ENCODE measurements at places on chromosomes 1 and 21.

GRCh38 chr1:171220581-171221054 is 27.7 kb upstream of the FMO1 start:
- peak; percentile 89 for DNase-seq

- DNase-seq, result no peak
Measured at GRCh38 chr1:234999513-234999940, 129.1 kb downstream of the TOMM20 start.

DNA sequence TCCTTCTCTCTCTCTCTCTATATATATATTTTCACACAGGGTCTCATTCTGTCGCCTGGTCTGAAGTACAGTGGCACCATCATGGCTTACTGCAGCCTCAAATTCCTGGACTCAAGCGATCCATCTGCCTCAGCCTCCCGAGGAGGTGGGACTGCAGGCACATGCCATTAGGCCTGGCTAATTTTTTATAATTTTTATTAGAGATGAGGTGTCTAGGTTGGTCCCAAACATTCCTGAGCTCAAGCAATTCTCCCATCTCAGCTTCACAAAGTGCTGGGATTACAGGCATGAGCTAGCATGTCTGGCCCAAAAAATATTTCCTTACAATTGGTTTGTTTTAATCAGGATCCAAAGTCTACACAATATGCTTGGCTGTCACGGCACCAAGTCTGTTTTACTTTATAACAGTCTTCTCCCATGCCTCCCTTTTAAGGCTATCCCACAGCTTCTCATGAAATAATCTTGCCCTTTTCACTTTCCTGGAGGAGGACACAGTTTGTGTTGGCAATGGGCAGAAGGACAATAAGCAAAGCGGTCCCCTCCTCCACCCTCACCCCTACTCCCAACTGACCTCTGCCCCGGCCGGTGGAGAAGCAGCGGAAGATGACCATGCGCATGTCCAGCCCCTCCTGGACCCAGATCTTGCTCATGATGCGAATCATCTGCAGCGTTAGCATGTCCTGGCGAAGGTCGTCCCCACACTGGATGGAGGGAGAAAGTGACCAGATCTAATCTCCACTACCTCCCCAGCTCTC is 28.2 kb upstream of the PPP1R15B start:
- no peak for DNase-seq

DNA sequence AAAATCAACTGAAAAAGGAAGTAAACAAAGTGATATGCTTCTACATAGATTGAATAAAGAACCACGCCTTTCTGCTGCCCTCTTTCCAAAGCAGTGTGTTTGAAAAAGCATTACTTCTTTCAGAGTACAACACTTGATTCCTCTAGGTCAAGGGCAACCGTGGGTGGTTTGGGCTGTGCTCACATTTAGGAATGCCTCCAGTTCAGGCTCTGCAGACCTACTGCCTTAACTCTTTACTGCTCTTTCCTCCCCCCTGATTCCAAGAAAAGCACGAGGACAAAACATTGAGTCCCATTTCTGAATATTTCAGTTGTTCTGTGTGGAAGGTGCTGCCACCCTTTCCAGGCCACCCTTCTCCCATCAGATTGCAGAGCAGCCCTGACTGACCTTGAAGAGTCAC is 45.2 kb downstream of the ADAMTS1 start:
- no peak for DNase-seq

DNA sequence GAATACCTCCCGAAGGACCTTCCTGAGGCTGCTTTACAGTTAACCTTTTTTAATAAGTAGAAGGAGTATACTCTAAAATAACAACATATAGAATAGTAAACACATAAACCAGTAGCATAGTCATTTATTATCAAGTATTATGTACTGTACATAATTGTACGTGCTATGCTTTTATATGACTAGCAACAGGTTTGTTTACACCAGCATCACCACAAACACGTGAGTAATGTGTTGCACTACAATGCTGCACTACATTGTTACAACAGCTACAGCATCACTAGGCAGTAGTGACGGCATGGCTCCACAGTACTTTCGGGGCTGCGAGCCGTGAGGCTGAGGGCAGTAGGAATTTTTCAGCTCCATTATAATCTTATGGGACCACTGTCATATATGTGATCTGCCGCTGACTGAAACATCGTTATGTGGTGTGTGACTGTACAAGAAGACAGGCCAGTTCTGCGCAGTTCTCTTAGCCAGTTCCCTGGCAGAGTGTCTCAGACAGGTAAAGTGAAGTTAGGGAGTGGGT is 82.8 kb upstream of the LRRC8D start:
- DNase-seq, result no peak

DNA sequence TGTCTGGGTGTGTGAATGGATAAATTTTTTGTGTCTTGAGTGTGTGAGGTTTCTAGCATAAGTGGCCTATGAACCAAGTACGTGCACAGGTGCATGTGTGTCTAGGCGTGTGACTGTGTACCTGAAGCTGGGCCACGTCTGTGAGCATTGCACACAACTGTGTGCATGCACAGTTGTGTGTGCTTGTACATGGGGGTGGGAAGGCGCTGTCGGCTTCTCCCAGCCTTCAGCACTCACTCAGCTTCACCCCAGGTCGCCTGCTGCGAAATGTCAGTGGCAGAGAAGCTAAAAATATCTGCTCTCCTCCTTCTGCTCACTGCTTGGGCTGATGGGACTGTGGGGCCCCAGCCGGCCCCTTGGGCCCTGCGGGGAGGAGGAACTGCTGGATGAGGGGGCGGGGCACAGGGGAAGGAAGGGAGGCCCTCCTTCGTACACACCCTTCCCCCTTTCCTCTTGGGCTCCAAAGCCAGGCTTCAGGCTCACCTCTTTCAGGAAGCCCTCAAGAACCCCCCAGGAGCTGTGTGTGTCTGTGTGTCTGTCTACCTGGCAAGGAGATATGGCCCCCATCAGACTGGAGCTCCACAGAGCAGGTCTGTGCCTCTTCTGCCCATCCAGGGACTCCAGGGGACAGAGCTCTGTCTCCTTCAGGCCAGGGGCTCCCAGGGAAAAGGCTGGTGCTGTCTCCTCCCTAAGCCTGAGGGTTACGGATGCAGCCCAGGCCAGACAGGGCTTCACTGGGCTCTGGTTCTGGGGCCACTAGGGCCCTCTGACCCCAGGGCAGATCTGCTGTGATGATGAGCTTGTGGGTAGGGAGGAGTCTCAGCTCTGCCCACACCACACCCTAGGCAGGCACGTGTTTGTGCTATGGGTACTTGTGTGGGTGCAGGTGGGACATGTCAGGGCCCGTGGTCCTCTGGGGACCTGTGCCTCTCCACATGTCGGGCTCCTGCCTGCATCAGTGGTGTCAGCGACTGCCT is 35.6 kb upstream of the WASF2 start:
- peak; percentile 87 for DNase-seq

GRCh38 chr1:105556266-105556665 is 1500.2 kb upstream of the PRMT6 start:
- no peak for DNase-seq

DNA sequence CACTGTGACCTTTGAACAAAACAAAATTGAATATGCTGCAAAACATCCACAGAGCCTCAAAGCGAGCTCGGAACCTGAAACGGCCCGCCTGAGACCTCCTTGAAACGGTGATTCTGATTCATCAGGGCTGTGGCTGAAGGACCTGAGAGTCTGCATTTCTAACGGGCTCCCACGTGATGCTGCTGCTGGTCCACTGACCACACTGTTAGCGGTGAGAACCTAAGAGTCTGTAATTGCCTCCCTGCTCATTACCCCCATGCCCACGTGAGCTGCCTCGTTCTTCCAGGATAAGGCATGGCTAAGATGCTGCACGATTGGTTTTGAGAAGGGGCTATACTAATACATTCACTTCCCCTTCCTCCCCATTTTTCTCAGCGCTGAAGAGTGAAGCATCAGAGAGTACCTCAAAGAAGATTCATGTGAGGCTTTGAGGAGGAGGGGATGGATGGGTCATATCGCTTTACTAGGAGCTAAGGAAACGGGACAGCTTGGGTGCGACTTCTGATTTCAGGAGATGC is 9.7 kb downstream of the TLR5 start:
- DNase-seq, result no peak

DNA sequence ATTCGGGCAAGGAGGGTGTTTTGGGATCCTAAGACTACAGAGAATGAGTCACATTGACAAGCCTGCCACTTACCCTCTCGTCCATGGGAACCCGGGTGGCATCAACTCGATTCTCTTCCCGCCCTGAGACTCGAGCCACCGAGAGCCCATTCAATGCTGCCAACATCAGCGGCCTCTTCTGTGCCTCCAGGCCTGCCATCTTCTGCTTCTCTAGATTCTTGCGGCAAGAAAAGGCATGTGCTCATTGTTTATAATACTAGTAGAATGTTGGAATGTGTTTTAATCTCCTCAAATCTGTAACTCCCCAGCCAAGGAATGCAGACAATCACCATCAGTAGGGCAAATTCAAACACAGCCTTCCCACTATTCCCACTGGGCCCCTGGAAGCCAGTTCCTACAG is 96.9 kb downstream of the SMYD2 start:
- no peak for DNase-seq

DNA sequence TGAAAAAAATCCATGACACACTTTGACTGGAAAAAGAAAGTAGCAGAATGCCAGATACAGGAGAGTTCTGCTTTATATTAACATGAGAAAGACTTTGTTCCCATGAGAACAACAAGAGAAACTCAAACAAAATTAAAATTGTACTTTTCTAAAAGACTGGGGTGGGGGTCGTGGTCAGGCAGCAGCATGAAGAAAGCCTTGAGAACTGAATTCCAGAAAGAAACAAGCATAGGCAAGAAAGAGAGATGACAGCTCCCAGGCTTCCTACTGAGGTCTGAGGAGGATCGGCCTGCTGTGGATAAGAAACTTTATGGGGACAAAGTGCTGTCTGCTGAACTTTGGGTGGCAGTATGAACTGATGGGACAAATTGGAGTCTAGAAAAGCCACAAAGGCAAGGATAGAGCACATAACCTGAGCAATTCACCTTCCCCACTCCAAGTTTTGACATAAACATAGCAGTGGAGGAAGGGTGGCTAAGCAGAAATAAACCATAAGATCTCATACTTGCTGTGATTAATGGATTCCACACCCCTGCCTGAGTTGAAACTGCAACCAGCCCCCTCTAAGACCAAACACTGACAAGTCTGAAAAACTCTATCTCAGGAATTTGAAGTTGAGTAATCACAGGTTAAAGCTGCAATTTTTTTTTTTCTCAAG is 43.7 kb downstream of the COL6A1 start:
- DNase-seq, result peak; percentile 18

DNA sequence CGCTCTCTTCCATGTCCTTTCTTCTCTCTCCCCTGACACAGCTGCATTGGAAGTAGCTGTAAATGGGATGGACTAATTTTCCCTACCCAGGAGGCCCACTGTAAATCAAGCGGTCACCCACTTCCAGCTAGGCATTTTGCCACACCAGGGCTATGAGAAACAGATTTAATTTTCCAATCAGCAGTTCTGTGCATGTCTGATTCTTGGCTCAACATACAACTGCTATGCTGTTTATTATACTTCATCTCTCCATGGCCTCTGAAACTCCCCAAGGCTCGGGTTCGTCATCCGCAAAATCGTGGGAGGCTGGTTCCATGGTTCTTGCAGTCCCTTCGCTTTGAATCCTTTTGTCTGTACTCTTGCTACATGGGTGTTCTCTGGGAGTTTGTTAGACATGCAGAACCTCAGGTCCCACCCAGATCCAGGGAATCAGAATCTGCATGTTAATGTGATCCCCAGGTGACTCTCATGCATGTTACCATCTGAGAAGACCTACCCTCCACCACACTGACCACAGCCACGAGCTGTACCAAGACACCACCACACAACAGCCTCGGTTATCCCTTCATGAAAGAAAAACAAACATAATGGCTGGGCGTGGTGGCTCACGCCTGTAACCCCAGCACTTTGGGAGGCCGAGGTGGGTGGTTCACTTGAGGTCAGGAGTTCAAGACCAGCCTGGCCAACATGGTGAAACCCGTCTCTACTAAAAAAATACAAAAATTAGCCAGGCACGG is 190.5 kb downstream of the GABPA start:
- DNase-seq, result no peak

DNA sequence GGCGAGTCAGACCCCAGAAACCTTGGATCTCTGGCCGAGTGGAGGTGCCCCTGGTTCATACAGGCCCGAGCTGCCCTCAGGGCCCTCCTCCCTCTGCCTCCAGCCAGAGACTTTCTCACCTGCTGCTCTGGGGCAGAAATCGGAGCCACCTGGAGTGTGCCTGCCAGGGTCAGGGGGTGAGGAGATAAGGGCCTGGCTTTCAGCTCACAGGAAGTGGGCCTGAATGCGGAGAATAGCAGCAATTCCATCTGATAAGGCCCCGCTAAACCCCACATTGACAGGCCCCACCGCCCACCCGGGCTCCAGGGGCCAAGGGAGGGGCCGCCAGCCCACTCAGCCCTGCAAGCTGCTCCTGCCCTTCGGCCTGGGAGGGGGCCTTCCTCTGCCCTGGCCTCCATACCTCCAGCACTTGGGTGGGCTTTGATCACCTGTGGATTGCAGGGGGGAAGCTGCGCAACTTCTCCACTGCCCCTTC is 123.7 kb upstream of the ARHGEF16 start:
- DNase-seq, result no peak

- DNase-seq, result no peak
Measured at GRCh38 chr1:169468982-169469381, 16.8 kb downstream of the SLC19A2 start.

GRCh38 chr1:93196591-93196990 is 16.1 kb downstream of the CCDC18 start:
- no peak for DNase-seq

DNA sequence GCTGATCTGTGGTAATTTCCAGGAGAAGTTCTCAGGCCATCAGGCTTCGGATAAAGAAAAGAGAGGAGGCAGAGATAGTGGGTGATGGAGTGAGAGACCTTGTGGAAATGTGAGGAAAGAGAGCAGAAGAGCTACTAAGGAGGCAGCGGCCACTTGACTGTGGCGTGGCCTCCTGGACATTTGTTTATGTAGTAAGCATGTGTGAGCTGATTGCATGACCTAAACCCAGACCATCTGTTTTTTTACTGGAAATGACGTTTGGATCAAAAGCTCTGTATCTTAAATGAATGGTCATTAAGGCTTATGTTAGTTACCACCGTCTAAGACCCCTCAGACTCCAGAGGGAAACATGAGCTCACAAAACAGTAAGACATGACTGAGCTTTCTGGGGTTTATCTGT is 13.6 kb downstream of the ATP1B1 start:
- DNase-seq, result no peak

DNA sequence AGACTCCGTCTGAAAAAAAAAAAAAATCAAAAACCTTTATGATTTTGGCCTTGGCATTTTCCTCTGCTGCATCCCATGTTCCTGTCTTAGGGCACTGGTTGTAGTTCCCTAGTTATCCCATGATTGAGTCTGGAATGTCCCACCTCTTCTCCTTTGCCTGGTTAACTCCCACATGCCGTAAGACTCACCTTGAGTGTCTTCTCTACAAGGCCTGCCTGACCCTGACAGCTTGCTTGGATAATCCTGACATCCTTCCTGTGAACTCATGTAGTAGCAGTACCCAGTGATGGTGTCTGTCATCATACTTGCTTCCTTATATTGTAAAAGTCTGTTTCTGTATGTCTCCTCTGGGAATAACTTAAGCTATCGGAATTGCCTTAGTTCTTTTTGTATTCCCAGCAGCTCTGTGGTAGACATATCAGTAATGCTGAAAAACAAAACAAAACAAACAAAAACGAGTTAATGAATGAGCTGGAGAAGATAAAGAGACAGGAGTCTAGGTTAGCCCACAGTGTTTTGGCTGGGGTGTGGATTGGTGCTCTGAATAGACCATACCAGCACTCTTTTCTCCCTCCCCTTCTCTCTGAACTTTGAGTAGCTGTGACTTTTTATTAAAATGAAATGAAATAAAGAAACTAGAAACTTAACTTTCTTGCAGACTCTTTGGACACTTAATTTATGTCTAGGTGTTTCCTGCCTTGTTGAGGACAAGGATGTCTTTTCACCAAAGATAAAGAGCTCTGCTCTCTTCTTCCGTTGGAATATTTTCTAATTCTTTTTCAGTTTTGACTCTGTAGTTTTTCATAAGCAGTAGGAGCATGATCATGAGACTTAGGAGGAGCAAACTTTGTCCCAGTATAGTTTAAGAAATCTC is 15.1 kb downstream of the NEK7 start:
- DNase-seq, result no peak
